ENCODE measurements at places on chromosomes 5 and 9. TPM values are rescaled to one million over a fixed set of nuclear protein-coding genes. Genes with fewer than 3 reads are reported as not detected.

Gene CACNA1B
- 0.07 TPM for total RNA-seq

Gene SLC36A3
- not detected for total RNA-seq

Gene LHX3
- total RNA-seq: not detected

Gene GEMIN5
- 20.7 TPM for total RNA-seq

Gene PANK3
- total RNA-seq: 35.9 TPM

Gene TESK1
- total RNA-seq: 16.1 TPM

Gene LCP2
- total RNA-seq: not detected

Gene MARCOL
- total RNA-seq: not detected

Gene MLANA
- not detected for total RNA-seq

Gene SLC6A19
- total RNA-seq: not detected

Gene TNC
- 364 TPM for total RNA-seq

Gene KCNT1
- total RNA-seq: not detected

Gene FBP2
- total RNA-seq: not detected

Gene CDC20B
- total RNA-seq: 0.07 TPM

Gene GABBR2
- 0.46 TPM for total RNA-seq

Gene C5orf52
- total RNA-seq: not detected
